ENCODE measurements at places on chromosomes 2 and 18. TPM values are rescaled to one million over a fixed set of nuclear protein-coding genes. Genes with fewer than 3 reads are reported as not detected.

DNA sequence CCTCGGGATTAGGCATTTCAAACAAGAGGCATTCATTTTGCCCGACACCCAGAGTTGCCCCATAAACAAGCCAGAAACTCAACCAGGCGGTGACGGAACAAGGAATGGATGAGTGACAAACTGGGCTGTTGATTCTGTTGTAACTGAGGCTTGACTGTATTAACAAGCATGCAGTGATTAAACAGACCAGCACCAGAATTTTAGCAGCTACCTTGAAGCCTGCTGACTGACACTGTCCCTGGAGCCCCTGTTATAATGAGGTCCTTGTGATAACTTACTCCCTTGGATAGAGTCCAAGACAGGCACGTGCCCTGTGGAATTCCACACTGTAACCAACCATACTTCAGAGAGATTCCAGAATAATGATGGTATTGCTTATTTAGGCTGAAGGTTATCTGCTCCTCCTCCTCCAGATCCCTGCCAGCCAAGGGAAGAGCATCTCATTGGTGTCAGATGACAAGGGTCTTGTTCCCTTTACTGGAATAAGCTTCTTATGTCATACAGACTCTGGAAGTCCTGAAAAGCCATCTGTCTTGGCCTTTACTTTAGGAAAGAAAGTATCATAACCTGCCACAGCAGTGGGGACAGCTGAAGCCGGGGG lies 97.1 kb upstream of the RMDN2 start:
- no peaks in the 10 kb centered on the region for H3K4me1 ChIP-seq
- no peaks in the 10 kb centered on the region for H3K27me3 ChIP-seq
- H3K4me3 ChIP-seq: no peak overlapping the region
- H3K36me3 ChIP-seq: no peaks in the 10 kb centered on the region
- DNase-seq: peak; percentile 75

- DNase-seq: no peak
- no peak overlapping the region for H3K4me3 ChIP-seq
- no peaks in the 10 kb centered on the region for H3K27me3 ChIP-seq
- H3K4me1 ChIP-seq: no peaks in the 10 kb centered on the region
- H3K27ac ChIP-seq: no peak overlapping the region
Measured at GRCh38 chr2:65539633-65540032, 107.2 kb upstream of the SPRED2 start.

GRCh38 chr2:27042159-27042661 lies 9.3 kb upstream of the AGBL5 start:
- no peak overlapping the region for H3K4me3 ChIP-seq
- no peaks in the 10 kb centered on the region for H3K36me3 ChIP-seq
- H3K27me3 ChIP-seq: no peaks in the 10 kb centered on the region
- no peaks in the 10 kb centered on the region for H3K4me1 ChIP-seq
- DNase-seq: no peak
- H3K27ac ChIP-seq: no peak overlapping the region

- no peaks in the 10 kb centered on the region for H3K4me1 ChIP-seq
- DNase-seq: no peak
- no peaks in the 10 kb centered on the region for H3K27me3 ChIP-seq
- no peak overlapping the region for H3K27ac ChIP-seq
Measured at GRCh38 chr2:230494980-230495379, 79.0 kb downstream of the SP100 start.

The EFHD1 gene
- 22.6 TPM for total RNA-seq

The ABCB11 gene
- not detected for total RNA-seq

DNA sequence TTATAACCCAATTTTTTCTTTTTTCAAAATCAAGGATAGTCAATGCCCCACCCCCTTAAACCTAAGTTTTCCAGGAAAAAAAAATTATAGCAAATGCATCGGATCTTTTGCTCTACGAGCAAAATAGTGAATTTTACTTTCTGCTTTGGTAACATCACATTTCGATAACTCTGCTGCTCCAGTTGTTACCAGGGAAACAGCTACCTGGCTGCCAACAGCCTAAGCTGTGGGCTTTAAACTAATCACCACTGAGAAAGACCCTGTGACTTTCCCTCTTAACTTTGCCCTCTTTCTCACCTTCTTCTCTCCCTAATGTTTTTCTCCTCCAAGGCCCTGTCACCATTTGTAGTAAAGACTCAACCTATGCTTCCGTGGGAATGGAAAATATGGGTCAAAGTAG lies 145.5 kb downstream of the ABCA12 start:
- no peak overlapping the region for H3K4me3 ChIP-seq
- H3K36me3 ChIP-seq: no peaks in the 10 kb centered on the region
- no peak for DNase-seq

GRCh38 chr2:9707008-9707407 lies 76.2 kb upstream of the YWHAQ start:
- H3K4me3 ChIP-seq: no peak overlapping the region
- no peaks in the 10 kb centered on the region for H3K27me3 ChIP-seq
- H3K4me1 ChIP-seq: peaks cover 12% of the 10 kb centered on the region
- DNase-seq: no peak

Measured in vagina (tissue), 2 donors.